HFFc6 (cell line): ENCODE measurements at places on chromosomes 5 and 9.

DNA sequence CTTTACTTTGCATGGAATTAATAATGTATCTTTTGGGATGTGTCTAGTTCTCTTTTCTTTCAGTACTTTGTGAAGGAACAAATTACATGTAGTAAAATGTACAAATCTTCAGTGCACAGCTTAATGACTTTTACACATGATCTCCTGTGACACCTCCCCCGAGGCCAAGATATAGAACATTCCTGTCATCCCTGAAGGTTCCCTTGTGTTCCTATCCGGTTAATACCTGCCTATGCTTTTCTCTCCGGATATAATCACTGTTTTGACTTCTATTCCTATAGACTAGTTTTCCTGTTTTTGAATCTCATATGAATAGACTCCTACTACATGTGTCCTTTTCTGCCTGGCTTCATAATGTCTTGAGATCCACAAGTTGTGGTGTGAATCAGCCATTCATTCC is 21.5 kb downstream of the STC2 start:
- DNase-seq = no peak

DNA sequence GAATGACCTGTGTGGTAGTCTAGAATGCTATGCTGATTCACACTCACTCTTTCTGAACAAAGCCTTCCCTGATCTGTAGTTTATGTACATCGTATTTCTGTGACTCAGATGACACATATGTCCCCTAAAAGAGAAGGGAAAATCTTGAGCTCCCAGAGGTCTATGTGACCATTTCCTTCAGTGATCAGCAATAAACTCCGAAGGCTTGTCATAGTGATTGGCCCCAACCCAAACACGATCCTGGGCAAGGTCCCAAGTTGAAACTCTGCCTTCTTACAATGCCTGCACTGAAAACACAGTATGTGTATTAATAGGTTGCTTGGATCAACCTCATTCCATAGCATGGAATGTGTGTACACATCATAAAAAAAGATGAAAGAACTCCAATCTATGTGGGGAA is 685.8 kb downstream of the MAT2B start:
- DNase-seq = no peak

DNA sequence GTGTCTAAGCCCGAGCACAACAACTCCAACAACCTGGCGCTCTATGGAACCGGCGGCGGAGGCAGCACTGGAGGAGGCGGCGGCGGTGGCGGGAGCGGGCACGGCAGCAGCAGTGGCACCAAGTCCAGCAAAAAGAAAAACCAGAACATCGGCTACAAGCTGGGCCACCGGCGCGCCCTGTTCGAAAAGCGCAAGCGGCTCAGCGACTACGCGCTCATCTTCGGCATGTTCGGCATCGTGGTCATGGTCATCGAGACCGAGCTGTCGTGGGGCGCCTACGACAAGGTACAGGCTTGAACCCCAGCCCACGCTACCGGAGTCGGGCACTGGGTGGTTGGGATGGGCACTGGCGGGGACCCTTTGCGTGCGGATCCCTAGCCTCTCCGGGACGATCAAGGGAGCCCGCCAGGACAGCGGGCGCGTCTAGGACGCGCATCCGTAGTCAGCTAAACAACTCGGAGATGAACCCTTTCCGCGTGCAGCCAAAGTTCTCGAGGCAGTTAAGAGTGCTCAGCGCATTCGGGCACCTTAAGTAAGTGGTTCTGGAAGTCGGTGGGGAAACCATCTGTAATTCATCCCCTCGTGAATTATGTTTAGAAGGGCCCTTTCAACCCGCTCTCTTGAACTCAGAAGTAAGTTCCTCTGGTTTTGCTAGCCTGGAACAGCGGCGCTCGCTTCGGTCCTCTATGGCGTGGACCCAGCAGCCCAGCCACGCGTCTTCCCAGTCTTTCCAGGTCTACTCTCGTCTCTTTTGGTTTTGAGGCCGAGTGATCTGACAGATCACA is 1.3 kb downstream of the KCNN2 start:
- DNase-seq = no peak

DNA sequence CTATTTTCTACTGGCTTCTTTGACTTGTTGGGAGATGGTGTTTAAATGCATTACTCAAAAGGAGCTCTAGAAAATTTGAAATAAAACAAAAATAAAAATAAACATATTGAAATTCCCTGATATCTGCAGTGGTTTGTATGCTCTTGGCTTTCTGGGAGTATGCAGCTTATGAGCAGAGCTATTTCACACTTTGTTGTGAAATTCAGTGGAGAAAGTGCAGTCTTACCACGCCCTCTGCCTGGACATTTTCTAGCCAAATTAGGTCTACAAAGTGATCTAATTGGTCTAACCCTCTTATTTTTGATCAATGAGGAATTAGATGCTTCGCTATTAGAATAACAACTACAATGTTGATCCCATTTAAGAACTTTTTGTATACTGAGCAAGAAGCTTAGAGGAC is 66.8 kb downstream of the INSYN2B start:
- no peak for DNase-seq

- no peak for DNase-seq
These were observed 150.7 kb upstream of the RASA1 start for GRCh38 chr5:87116825-87117512.

- no peak for DNase-seq
These were observed 146.1 kb upstream of the OTULINL start for GRCh38 chr5:14435481-14435880.

DNA sequence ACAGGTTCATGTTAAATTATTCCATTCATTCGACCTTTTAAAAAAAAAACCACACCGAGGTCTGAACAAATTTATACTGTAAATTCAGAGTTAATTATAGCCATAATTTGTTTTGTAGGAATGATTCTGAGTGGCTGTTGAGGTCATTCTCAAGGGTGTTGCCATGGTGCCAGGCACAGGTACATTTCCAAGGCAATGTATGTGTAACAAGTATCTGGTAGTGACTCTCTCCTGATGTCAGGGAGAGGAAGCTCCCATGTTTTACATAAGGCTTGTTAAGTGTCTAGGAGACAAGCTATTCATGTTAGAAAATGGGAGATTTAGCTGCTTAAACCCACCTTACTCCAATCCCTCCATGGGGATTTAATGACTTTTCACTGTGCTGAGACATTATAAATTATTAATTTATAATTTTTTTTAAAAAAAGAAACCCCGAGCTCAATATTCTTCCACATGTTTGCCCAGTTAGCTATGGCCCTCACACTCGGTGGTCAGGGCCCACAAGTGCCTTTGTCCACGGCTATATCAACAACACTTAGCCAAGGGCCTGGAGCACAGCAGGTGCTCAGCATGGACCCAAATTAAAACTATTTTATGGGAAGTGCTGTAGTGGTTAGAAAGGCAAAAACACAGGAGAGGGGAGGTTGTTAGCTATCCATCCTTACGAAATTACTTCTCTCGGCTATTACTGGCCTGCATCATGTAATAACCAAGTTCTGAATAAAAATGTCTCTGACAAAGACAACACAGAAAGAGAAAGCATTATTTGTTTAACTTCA is 154.6 kb upstream of the GNA14 start:
- DNase-seq = no peak

- no peak for DNase-seq
These were observed 29.4 kb upstream of the HSD17B3 start for GRCh38 chr9:96331236-96331947.

- DNase-seq = no peak
These were observed 79.1 kb downstream of the UGCG start for GRCh38 chr9:111975709-111976108.

GRCh38 chr5:75869891-75870290 is 152.7 kb upstream of the POC5 start:
- DNase-seq = no peak

DNA sequence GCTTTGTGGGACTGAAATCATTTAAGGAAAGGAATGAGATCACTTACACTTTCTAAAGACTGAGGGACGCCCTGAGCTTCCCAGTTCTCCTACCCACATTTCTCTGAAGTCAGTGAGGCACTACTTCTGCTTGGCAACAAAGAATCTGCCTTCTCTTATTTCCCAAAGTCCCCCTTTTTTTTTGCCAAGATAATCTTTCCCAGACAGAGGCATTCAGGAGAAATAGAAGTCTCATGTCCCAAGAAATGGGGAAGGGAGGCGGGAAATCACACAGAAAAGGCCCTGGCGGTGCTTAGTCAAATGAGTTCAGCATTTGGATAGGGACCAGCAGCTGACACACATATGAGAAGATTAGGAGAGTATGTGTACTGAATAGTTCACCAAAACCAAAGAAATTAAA is 159.7 kb downstream of the MUSK start:
- DNase-seq = peak; percentile 37

DNA sequence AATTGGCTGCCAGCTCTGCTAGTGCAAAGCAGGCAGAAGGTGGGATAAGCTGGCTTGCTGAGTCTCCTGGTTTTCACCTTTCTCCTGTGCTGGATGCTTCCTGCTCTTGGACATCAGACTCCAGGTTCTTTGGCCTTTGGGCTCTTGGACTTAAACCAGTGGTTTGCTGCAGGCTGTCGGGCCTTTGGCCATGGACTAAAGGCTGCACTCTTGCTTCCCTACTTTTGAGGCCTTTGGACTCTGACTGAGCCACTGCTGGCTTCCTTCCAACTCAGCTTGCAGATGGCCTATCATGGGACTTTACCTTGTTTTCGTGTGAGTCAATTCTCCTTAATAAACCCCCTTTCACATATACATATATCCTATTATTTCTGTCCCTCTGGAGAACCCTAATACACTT is 1293.9 kb upstream of the CDH6 start:
- no peak for DNase-seq

GRCh38 chr9:105438141-105438806 is 9.6 kb upstream of the FSD1L start:
- DNase-seq = no peak

- DNase-seq = no peak
These were observed 14.5 kb downstream of the FRMD3 start for GRCh38 chr9:83523684-83524083.

DNA sequence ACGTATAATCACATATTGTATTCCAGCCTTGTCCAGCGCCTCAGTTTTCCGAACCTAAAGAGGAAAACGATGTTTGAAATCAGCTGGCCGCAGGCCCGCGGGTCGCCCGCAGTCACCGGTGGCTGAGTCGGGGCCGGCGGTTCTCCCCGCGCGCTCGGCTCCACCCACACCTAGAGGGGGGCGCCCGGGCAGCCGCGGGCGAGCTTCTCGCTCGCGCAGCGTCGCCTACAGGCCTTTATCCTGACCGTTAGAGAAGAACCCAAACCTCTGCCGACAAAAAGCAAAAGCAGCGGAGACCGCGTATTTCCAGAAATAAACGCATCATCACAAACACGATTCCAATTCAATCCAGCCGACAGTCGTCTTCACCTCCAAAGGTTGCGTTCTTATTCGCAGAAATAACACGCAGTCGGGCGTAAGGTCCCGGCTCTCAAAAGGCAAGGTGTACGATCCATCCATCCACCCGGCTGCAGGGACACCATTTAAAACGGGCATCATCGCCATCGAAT is 725 bp upstream of the NIPBL start:
- DNase-seq = peak; percentile 72

GRCh38 chr5:174720612-174721529 is 3.5 kb upstream of the MSX2 start:
- no peak for DNase-seq

DNA sequence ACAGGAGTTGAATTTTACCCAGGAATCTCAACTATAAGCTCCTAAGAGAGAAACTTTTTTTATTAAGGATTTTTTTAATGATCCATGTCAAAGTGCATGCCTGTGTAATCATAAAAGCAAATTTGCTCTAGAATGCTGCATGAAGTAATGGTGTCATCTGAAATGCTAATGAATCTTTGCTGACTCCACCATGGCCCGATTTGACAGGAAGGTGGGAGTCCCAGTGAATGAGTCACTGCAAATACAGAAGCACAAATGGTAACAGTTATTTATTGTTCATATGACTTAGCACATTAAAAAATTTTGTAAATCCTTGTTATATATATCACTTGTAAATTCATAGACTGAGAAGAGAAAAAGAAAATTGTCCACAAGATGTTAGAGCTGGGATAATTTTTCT is 341.3 kb downstream of the RASEF start:
- no peak for DNase-seq

- DNase-seq = no peak
These were observed 24.3 kb downstream of the SLCO4C1 start for GRCh38 chr5:102271759-102272158.

DNA sequence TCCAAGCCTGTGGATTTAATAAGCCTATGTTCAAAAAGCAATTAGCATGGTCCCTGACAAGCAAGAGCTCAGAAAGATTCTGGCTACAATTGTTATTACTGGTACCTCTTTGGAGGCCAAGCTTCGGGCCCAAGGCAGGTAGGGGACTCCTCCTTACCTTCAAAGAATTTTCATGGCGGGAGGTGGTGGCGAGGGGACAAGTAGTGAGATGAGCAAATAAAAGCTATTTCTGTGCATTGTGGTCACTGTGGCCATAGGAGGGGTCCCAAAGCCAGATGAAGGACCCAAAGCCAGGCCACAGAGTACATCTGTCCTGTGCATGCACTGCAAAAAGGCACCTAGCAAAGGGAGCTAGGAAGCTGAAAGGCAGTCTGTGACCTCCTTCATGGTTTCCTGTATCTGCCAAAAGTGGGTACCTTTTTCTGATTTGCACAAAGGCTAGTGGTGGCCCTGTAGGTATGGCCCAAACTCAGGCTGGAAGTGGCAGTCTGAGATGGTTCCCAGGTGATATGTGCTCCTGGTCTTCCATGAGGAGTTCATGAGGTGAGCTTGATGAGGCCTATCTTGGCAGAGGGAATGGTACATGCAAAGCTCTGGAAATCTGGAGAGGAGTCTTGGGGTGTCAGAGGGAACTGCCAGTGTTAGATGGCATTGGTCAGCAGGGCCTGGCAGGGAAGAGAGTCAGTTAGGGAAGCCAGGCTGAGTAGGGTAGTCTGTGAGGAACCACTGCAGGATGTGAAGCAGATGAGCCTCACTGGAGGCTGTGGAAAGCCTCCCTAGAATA is 3.3 kb upstream of the CXXC5 start:
- DNase-seq = no peak

DNA sequence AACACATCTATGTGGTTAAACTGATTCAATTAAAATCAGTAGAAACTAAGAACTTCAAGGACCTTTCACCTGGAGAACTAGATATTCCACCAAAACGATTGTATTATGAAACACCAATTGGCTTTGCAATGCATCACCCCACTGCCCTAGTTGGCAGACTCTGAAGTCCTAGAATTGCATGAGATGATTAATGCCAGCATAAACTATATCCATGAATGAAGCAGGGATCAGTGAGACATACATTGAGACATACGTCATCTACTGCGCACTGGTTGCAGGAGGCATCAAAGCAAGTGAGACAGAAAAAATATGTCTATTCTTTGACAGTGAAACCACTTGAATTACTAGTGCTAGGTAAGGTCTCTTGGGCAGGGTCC is 9.7 kb upstream of the ZNF354A start:
- DNase-seq = no peak

DNA sequence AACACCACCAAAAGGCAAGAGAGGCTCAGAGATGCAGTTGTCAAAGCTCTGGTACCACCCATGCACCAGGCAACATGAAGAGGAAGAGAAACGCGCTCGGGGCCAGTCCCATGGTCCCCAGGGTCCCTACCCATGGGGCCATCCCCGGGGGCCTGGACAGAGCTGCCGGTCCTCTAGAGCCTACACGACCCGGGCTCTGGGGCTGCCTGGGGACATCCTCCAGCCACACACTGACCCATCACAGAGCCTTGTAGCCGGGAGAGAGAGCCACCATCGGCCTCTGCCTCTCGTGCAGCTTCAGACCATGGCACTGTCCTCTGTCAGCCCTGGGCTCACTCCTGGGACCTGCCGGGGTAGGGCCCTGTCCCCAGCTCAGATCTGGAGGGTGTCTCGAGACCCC is 23.7 kb downstream of the VAV2 start:
- no peak for DNase-seq
